ENCODE measurements at places on chromosomes 13 and 19. TPM values are rescaled to one million over a fixed set of nuclear protein-coding genes. Genes with fewer than 3 reads are reported as not detected.

ZNF91 gene
- 56.8 TPM for total RNA-seq

RGCC gene
- 39.2 TPM for total RNA-seq

MYO1F gene
- 366 TPM for total RNA-seq

PEAK3 gene
- 0.25 TPM for total RNA-seq

ATP4B gene
- not detected for total RNA-seq

CERS1 gene
- not detected for total RNA-seq

QPCTL gene
- total RNA-seq = 6.1 TPM

FAM216B gene
- total RNA-seq = not detected

ZNF154 gene
- total RNA-seq = 5.0 TPM

TEX29 gene
- total RNA-seq = 0.83 TPM

PAN3 gene
- 47.1 TPM for total RNA-seq

C19orf67 gene
- total RNA-seq = not detected

SHISA2 gene
- total RNA-seq = 0.35 TPM

KRTDAP gene
- not detected for total RNA-seq

CCL25 gene
- total RNA-seq = 5.2 TPM

ZNF132 gene
- 4.8 TPM for total RNA-seq

ADAMTSL5 gene
- 4.2 TPM for total RNA-seq

FCGBP gene
- total RNA-seq = 7.1 TPM

CEACAM16 gene
- total RNA-seq = not detected

KCTD12 gene
- total RNA-seq = 5.8 TPM

C19orf12 gene
- 36.5 TPM for total RNA-seq

CBARP gene
- total RNA-seq = not detected

SHFL gene
- total RNA-seq = 100 TPM

KLHL1 gene
- total RNA-seq = not detected

RAX2 gene
- total RNA-seq = not detected

C1QTNF9 gene
- total RNA-seq = 0.10 TPM

TJP3 gene
- 3.5 TPM for total RNA-seq

APC2 gene
- 0.10 TPM for total RNA-seq

STAP2 gene
- 11.9 TPM for total RNA-seq

HSPB6 gene
- total RNA-seq = 0.29 TPM

SIGLEC8 gene
- not detected for total RNA-seq

SYCN gene
- not detected for total RNA-seq

FUZ gene
- 13.9 TPM for total RNA-seq

LILRB2 gene
- total RNA-seq = not detected

COX6B2 gene
- not detected for total RNA-seq

CYP4F12 gene
- not detected for total RNA-seq

YJEFN3 gene
- 13.2 TPM for total RNA-seq

LCP1 gene
- total RNA-seq = 1,260 TPM

ZNF699 gene
- 9.2 TPM for total RNA-seq

SELENOV gene
- not detected for total RNA-seq

IGSF23 gene
- total RNA-seq = not detected

TSHZ3 gene
- 1.7 TPM for total RNA-seq

PPP5C gene
- total RNA-seq = 101 TPM

MEDAG gene
- not detected for total RNA-seq

Measured in activated CD4-positive, alpha-beta T cell treated with anti-CD3 and anti-CD28 coated beads, Interleukin-2, amount 10 ng/mL, durations not matched to agents 7 days and 5 days (primary cell).